ENCODE measurements at places on chromosomes 11 and 22. TPM values are rescaled to one million over a fixed set of nuclear protein-coding genes. Genes with fewer than 3 reads are reported as not detected.

GRCh38 chr11:68142028-68142412, 20.8 kb upstream of the CHKA start:
- no peak for DNase-seq

DNA sequence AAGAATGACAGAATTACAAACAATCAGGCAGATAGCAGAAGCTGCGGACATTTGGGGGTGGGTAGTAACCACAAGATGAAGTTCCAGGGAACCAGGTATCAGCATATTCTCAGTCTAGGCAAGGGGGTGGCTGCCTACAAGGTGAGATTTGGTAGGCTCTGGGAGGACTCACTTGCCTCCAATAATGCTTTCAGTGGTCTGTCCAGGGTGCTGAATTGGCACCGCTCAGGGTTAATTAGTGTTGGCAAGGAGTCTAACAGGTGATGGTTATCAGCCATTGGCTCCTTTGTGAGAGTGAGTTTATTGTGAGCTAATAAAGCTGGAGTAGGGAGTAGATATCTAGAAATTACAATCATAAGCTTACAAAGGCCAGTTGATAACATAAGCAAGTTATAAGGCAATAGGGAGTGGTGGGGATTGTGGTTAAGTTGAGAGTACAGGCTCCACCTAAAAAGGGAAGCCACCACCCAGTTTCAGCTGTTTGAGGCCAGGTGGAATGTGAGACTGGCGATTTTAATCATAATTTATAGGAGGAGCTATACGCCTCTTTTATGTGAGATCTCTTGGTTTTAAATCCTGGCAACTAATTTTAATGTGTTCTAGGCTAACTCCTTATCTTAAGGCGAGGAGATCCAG, 320.5 kb downstream of the MIAT start:
- DNase-seq: no peak

- no peak for DNase-seq
These were observed 11.1 kb downstream of the YAP1 start for GRCh38 chr11:102121329-102121728.

- peak; percentile 23 for DNase-seq
These were observed 56.0 kb downstream of the PACS1 start for GRCh38 chr11:66126064-66126463.

- peak; percentile 22 for DNase-seq
These were observed 921 bp downstream of the TESMIN start for GRCh38 chr11:68750195-68751003.

DNA sequence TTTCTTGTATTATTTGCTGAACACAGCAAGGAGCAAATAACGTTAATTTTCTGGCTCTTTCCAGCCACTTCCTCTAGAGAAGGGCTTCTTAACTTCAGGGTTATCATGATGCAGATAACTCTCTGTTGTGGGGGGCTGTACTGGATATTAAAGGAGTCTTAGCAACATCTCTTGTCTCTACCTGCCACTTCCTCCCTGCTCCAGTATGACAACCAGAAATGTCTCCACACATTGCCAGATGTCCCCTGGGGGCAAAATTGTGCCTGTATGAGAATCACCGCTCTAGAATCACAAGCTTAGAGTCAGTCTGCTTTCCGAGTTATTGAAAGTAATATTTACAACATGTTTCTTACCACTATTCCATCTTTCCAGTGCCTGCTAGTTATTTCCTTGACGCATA, 6.8 kb downstream of the JRKL start:
- DNase-seq: no peak

GRCh38 chr11:132330515-132330914, 960.1 kb downstream of the NTM start:
- no peak for DNase-seq

The BCL2L13 gene
- 40.2 TPM for polyA plus RNA-seq

The LMO1 gene
- polyA plus RNA-seq: 2.0 TPM

The ASCL2 gene
- polyA plus RNA-seq: 0.11 TPM

The C22orf39 gene
- polyA plus RNA-seq: 34.2 TPM

The DDIAS gene
- polyA plus RNA-seq: 3.8 TPM

Data from muscle of leg (tissue), 16 donors.